Stimulated activated CD8-positive, alpha-beta memory T cell treated with anti-CD3 and anti-CD28 coated beads, Interleukin-15, amount 100 ng/mL, for 1 hour (primary cell): ENCODE measurements at places on chromosomes 13 and 19.

GRCh38 chr13:106865716-106866440 lies 297.9 kb upstream of the ARGLU1 start:
- no peak for DNase-seq

- no peak for DNase-seq
These were observed at the start of gene ZBTB32 for GRCh38 chr19:35704218-35704617. Gene ZBTB32 (plus strand): TSS chr19:35704558. CDS start chr19:35714627, 10,069 bp downstream.

- DNase-seq = no peak
These were observed 47.9 kb upstream of the CEACAM21 start for GRCh38 chr19:41528106-41528505.

GRCh38 chr13:110713642-110713952 lies at the start of gene ING1:
Gene ING1 (plus strand): TSS chr13:110713700. CDS start chr13:110714150, 450 bp downstream.
- DNase-seq = no peak

GRCh38 chr19:41997121-41997850 lies 3.3 kb upstream of the ATP1A3 start:
- no peak for DNase-seq

DNA sequence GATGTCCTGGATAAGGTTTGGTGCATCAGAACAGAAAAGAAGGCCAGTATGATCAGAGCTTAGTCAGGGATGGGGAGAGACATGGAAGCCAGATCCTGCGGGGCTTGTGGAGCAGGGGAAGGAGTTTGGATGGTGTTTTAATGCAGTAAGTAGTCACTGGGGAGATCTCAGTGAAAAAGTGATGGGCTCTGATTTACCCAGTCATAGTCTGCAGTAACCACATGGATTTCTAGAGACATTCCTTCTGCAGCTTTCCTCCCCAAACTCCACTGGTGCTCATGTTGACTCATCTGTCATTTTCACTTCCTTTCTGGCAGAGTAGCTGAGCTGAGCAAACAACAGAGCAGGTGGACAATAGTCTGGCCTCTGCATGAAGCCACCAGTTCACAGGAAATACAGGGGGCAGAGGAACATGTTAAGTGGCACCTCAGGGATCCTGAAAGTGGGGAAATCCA lies 144.1 kb downstream of the DPF1 start:
- no peak for DNase-seq

- DNase-seq = no peak
These were observed 59.5 kb downstream of the ARHGEF18 start for GRCh38 chr19:7408251-7408650.

DNA sequence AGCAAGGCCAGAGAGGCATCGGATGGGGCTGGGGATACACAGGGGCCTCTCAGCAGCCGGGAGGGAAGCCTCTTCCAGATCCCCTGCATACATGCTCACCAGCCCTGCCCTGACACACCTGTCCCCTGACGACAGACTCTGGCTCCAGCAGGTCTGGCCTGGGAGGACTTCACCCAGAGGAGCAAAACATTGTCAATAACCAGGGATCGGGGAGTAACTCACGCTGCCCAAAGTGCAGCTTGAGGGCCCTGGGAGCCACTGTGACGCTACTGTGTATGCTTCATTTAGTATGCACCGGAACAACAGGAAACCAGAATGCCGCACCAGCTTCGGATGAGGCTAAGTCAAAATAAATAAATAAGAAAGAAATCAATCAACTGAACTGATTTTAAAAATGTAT lies 12.4 kb upstream of the CD22 start:
- no peak for DNase-seq

GRCh38 chr13:33441015-33441414 lies 155.5 kb upstream of the STARD13 start:
- DNase-seq = no peak

DNA sequence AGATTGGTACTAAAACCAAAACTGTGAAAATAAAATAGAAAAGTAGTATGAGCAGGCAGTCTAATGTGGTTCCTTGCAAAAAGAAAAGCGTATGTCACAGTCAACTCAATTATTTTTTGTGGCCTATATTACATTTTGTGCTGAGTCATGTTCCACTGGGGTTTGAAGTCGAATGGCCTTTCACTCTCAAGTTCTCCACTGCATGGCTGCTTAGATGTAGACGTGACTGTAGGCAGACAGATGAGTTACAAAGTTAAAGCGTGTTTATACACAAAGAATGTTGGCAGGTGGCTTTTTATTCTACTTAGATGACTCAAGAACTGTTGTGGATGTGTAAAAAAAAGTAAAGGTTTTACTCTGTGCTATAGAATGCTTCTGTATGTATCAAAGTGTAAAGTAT lies 133.9 kb downstream of the SLITRK6 start:
- DNase-seq = no peak

- DNase-seq = no peak
These were observed 14.5 kb downstream of the MED25 start for GRCh38 chr19:49832556-49832955.

DNA sequence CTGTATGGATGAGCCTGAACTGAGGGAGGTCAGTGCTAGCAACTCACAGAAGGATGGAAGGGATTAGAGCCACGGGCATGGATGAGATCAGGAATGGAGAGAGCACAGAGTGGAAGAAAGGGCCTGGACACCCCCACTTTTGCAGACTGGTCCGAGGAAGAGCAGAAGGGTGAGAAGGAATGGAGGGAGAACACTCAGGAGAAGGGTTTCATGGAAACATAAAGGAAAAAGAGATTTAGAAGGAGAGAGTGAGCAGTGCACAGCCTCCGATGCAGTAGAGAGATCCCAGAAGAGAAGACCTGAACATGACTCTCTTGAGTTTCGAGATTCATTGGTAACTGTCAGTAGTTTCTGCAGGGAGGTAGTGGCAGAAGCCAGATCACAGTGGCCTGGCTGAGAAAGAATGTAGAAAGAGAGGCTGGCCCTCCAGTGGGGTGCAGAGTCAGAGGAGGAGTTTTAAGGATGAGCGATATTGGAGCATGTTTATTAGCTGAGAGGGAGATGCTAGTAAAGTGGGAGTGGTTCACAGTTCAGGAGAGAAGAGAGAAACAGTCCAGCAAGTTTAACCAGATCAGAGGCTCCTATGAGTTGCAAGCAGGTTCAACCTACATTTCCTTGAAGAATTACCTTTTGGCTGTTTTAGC lies 108.9 kb downstream of the ZAR1L start:
- DNase-seq = no peak

DNA sequence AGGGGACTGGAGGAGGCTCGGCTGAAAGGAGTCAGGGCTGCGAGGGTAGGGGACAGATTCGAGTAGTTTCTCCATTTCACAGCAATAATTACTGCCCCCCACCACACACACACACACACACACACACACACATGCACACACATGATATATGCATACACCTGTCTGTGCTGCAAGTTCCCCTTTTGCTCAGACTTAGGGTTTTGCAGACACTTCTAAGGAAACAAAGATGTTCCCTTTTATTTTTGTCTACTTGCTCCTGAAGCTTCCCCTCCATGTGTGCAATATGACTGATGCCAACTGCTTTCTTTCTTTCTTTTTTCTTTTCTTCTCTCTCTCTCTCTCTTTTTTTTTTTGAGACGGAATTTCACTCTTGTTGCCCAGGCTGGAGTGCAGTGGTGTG lies 13.4 kb downstream of the MBD3L2B start:
- no peak for DNase-seq

GRCh38 chr13:108214441-108215271 lies 680 bp downstream of the LIG4 start:
- DNase-seq = no peak

GRCh38 chr13:33571618-33572017 lies 246.3 kb upstream of the RFC3 start:
- no peak for DNase-seq

GRCh38 chr19:1968279-1969175 lies 27.6 kb downstream of the CSNK1G2 start:
- DNase-seq = no peak

DNA sequence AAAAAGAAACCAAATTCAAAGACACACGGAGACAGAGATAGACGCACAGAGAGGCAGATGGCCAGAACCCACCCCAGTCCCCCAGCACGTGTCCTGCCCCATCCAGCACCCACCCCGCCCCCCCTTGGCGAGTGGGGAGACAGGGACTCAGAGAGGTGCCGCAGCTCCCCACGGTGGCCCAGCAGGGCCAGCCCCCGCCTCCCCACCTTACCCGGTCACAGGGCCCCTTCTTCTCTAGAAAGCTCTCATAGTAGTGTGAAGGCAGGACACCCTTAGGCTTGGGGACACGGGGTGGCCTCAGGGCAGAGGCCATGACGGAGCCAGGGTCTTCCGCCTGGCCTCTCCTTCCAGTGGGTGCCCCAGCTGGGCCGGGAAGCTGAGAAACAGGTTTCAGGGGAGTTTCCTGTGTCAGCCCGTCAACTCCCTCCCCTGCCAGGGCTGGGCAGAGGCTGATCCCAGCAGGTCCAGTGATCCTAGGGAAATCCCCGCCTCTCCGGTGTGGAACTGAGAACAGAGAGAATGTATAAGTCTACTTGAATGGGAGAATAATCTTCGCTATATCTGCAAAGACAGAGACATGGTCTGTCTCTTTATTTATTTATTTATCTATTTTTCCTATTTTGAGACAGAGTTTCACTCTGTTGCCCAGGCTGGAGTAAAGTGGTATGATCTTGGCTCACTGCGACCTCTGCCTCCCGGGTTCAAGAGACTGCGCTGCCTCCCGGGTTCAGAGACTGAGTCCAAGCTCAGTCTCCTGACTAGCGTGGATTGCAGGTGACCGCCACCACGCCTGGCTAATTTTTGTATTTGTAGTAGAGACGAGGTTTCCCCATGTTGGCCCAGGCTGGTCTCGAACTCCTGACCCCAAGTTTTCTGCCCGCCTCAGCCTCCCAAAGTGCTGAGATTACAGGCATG lies at the start of gene STAP2:
Gene STAP2 (minus strand): TSS at position 387 of the 915 bp plus-strand sequence. CDS start 74 bp downstream, at position 313.
- no peak for DNase-seq

DNA sequence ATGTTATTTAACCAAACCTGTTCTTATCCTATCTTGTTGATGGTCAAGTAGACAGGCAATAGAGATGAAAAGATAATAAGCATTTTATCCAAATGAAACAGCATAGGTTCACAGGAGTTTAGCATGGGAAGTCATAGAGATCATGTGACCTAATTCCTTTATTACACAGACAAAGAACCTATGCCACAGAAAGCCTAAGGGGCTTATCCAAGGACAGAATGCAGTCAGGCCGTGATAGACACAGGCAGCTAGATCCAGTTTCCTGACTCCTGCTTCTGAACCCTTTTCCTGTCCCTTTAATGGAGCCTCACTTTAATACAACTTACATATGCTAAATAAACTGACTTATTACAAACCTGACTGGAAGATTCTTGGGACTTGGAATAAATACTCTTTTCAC lies 532.1 kb downstream of the IRS2 start:
- DNase-seq = no peak

- DNase-seq = no peak
These were observed 2.0 kb downstream of the CAMSAP3 start for GRCh38 chr19:7597689-7598088.

GRCh38 chr13:91158017-91158395 lies 189.5 kb upstream of the MIR17HG start:
- no peak for DNase-seq

GRCh38 chr19:4861147-4861546 lies 6.3 kb downstream of the PLIN3 start:
- DNase-seq = no peak

DNA sequence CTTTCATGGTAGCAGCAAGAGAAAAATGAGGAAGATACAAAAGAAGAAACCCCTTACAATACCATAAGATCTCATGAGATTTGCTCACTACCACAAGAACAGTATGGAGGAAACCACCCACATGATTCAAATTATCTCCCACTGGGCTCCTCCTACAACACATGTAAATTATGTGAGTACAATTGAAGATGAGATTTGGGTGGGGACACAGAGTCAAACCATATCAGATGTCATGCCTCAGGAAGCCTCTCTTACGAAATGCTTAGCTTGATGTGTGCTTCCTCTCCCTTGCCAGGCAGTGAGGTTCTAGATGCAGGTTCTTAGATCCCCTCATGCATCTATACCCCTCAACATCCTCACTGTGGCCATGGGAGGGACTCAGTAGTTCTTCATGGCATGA lies 63.2 kb upstream of the RGCC start:
- no peak for DNase-seq

GRCh38 chr13:92901739-92902138 lies 324.9 kb upstream of the GPC6 start:
- no peak for DNase-seq

GRCh38 chr19:17762505-17763229 lies 11.4 kb downstream of the FCHO1 start:
- no peak for DNase-seq

DNA sequence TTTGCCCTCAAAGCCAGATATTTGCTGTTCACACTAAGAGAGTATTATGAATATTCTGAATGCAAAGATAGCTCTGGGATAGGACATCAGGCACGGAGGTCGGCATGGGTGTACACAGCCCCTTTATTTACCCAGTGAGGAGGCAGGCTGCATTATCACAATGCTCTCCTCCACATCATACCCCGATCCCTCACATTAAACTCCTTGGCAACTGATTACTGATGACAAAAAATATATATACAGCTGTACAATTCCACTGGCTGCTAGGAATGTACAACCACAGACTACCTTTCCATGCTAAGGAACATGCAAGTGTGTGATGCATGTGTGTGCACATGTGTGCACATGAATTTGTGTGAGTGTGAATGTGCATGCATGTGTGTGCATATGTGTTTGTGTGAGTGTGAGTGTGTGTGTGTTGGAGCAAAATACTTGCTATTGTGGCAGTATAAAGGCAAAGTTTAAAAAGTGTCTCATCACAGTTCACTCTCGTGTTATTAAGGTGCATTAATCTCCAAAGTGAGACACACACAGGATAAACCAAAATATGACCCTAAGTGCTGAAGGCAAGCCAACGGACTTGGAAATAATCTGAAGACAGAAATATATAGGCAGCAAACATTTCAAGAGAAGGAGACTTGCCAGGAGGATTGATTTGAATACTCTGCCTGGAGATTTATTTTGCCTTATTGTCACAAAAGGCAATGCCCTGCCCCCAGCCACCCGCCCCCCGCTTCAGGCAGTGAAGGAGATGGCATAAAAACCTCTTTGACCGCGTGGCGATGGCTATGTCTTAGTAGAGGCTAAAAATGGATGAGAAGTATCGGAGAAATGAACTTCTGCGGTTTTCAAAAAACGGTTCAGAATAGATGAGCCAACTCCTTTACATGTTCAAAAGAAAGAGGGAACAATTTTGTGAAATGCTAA lies 274.8 kb downstream of the TSHZ3 start:
- no peak for DNase-seq

- no peak for DNase-seq
These were observed 18.7 kb downstream of the GPR180 start for GRCh38 chr13:94620286-94620896.

DNA sequence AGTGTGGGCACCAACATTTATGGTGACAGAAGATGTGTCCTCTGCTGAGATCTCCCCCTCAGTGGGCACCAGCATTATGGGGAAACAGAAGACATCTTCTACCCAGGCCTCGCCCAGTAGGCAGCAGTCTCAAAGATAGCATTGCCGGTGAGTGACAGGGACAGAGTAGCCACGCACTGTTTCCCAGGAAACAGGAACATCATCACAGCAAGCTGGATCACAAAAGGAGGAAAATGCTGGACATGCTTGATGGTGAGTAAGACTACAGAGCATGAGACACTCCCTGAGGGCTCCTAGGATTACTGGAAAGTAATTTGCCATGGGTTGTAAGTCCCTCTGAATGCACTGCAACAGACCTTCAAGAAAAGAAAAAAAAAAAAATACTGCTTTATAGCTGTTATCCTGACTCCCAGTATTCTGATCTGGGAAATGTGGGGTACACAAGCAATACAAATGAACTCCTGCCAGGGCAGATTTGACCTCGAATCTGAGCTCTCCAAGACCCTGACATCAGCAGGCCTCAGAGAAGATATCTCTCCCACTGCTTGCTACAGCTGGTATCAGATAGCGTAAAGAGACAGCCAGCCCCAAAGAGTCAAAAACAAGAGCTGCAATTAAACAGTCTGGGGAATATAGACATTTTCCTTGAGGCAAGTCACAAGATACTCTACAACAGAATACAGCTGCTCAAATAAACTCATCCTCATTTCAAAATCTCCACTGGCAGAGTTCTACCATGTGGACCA lies 180.4 kb downstream of the RBM26 start:
- DNase-seq = no peak
